ENCODE measurements at places on chromosomes 5 and 9.

DNA sequence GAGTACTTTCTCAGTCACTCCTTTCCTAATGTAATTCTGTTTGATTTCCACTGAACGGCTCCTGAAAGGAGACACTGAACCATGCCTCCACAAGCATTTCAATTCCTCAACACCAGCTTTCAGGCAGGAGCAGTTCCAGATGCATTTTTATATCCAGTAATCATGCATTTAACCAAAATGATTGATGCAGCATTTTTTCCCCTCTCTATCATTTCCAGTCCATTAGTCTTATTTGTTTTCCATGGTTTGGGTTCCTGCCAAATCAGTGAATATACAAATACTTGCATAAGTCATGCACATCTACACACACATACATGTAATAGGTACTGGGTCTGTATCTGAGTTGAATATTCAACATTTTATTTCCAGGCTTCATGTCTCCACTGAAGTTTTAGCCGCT lies 122.7 kb downstream of the GRIA1 start:
- no peak for DNase-seq

DNA sequence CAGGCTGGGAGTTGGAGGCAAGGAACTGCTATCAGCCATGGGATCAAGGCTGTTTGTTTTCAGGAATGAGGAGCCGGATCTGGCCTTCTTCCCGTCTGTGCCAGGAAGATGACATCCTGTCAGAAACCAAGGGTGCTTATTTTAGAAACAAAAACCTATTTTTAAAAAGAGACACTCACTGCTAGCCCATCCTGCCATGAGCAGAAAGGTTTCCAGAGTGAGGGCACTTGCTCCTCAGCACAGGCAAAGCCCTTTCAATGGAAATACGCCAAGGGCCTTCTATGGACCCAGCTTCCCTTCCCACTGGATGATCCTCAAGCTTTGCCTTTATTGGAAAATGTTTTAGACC lies 132.6 kb upstream of the FSTL4 start:
- no peak for DNase-seq

- DNase-seq, result no peak
Measured at GRCh38 chr9:117074342-117074662, 340.6 kb downstream of the ASTN2 start.

GRCh38 chr5:142866563-142867275 lies 96.5 kb downstream of the ARHGAP26 start:
- no peak for DNase-seq

- no peak for DNase-seq
Measured at GRCh38 chr9:92728831-92729734, 35.5 kb downstream of the BICD2 start.

- DNase-seq, result no peak
Measured at GRCh38 chr9:93660352-93661046, 84.1 kb downstream of the PHF2 start.

- DNase-seq, result no peak
Measured at GRCh38 chr5:156147261-156147943, 179.6 kb upstream of the SGCD start.

DNA sequence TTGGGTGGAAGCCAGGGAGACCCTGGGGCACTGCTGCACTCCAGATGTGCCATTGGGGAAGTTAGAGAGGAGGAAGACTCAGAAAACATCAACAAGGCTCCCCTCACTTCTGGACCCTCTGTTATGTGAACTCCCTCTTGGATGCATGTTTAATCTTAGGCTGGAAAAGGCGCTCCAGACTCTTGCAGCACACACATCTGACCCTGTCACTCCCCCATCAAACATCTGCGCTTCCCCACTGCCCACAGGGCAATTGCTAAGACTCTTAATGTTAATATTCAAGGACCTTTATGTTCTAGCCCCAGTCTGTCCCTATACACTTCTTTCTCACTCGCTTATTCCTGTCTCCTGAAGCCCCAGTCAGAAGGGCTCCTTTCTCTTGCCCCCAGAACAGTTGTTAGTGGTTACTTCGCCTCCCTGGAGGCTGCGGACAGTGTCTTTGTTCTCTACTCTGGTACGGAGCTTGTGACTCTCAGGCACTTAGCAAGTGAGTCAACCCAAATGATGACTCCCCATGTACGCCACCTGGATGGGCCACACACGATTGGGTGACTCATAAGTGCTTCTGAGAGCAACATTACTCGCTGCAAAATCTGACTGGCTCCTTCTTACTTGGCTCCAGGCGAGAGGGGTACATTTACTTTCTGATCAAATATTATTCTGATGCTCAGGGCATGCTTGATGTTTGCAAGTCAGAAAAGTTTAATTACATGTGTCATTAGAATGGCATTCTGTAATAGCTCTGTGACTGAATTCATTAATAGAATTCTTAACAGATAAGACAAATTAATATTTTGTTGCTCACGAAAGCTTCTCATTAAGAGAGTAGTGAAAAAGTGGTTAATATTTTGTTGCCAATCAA lies 193.6 kb downstream of the HSPA4 start:
- no peak for DNase-seq

GRCh38 chr5:108966910-108967309 lies 219.2 kb downstream of the FER start:
- DNase-seq, result no peak

DNA sequence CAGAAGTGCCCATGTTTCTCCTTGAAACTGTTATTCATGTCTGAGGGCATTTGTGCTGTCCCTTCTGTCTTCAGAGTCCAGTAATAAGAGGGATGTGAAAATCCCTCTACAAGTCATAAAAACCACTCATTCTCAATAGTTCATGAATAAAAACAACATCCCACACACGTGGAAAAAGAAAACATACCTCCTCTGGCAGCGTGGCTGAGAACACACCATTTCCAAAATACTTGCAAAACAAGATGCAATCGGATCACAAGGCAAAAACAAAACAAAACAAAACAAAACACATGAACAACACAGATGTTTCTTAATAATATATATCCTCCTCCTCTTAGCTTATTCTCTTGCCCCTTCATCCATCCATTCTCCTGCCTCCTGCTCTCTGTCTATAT lies 71.0 kb upstream of the EQTN start:
- no peak for DNase-seq

- DNase-seq, result peak; percentile 51
Measured at GRCh38 chr9:34591248-34591916, 1.9 kb upstream of the CNTFR start.

GRCh38 chr9:21060919-21061561 lies 16.7 kb downstream of the IFNB1 start:
- DNase-seq, result no peak

GRCh38 chr5:180639741-180640610 lies 9.4 kb downstream of the FLT4 start:
- DNase-seq, result no peak

GRCh38 chr9:107141967-107142366 lies 141.1 kb upstream of the RAD23B start:
- no peak for DNase-seq

DNA sequence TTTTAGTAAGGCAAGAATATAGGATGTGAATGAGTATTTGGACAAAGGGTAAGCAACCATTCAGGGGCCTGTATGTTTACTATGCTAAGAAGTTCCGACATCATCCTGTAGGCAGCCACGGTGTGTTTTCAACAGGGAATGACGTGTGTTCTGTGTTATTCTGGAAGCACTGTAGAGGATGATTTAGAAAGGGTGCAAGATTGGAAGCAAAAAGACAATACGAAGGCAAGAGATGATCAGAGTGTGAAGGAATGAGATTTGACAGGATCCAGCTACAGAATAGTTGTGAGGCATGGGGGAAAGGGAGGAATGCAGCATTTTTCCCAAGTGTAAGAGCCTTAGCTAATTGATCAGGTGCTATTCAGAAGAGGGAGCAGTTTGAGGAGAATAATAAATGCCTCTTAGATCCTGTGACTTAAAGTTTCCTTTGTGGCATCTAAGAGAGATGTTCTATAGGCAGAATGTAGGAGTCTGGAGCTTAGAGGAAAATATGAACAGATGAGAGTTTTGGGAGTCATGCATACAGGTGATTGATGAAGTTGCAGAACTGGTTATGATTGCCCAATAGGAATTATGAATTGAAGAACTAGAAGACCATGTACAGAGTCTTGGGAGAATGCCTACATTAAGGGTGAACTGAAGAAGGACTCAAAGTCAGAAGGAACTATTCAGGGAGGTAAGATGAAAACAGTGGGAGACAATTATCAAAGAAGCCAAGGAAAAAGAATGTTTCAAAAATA lies 2.5 kb downstream of the SMC5 start:
- DNase-seq, result no peak

DNA sequence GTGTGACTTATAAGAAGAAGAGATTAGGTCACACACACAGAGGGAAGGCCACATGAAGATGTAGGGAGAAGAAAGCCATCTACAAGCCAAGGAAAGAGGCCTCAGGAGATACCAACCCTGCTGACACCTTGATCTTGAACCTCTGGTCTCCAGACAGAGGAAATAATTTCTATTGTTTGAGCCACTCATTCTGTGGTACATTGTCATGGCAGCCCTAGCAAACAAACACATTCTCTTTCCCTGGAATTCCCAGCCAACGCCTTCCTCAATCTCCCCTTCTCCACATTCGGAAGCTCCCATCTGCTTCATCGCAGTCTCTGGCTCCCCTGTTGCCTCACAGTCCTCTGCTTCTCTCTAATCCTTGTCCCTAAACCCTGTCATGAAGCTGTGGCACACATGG lies 16.7 kb downstream of the PTGS1 start:
- DNase-seq, result no peak

DNA sequence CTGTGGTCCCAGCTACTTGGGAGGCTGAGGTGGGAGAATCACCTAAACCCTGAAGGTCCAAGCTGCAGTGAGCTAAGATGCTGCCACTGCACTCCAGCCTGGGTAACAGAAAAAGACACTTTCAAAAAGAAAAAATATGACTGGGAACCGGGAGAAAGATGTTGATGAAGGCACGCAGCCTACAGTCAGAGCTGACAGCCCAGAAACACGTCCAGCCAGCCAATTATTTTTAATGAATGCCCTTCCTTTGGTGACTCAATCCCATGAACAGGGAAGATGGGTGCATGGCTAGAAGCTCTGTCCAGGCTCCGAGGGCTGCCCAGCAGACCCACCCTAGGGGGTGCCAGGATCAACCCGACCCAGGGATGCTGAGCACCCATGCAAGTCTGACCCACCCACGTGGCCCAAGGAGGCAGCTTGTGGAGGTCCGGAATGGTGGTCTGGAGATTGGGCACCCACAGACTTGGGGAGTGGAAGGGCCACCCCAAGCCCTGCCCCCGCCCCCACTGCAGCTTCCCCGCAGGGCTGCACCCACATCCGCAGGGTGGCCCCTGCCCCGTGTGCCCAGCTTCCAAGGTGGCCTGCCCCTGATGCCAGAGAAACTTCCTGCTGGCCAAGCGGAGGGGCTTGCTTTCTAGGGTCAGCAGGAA lies 51.0 kb downstream of the ADAMTS2 start:
- no peak for DNase-seq

GRCh38 chr5:14153932-14154731 lies 11.0 kb downstream of the TRIO start:
- no peak for DNase-seq

GRCh38 chr5:176916337-176916736 lies 17.2 kb upstream of the HK3 start:
- DNase-seq, result no peak

DNA sequence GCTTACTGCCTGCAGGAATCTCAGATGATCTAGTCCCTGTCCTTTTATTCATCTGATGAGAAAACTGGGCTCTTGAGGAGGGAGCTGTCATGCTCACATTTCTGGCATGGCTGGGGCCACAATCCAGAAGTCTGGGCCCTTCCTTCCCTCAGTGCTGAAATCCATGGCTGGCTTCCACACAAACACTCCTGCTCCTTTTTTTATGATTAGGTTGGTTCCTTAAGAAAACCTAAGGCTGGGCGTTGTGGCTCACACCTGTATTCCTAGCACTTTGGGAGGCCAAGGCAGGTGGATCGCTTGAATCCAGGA lies 1.3 kb downstream of the ACER2 start:
- no peak for DNase-seq

GRCh38 chr9:82882138-82882537 lies 180.8 kb downstream of the RASEF start:
- no peak for DNase-seq

DNA sequence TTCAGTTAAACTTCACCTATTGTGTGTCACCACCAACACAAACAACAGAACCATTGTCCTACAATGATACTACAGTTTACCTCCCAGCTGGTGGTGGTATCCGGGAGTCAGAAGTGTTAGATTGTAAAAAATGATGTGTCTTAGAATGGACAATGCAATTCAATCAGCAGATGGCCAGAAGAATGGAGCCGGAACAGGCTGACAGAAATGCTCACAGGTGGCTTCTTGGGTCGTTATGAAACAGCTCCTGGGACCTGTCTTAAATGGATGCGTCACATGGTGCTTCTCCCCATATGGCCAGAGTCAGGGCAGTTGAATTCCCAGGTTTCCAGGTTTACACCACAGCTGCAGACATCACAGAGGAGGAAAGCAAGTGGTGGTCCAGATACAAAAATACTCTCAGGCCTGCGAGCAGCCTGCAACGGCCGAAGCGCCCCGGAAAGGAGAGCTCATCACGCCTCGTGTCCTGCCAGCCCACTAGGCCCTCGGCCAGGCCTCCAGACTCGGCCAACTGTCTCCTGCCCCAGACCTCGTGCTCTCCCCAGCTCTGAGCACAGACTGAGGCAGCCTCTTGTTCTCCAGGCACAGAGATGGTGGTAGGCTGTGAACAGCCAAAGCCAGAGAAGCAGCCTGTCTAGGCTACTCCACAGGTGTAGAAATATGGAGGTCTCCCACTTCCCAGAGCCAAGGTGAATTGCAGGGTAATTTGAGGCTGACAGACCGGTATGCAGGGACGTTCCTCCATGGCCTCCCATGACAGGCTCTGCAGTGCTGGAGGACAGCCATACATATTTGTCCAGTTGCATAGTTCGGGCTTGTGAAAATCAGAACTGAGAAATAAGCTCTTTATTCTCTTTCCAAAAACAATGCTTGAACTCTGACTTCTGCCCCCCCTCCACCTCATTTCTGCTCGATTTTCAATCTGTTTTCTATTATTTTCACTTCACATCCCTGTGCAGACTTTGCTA lies 98.5 kb upstream of the SPATA31C2 start:
- DNase-seq, result no peak

- no peak for DNase-seq
Measured at GRCh38 chr9:21404146-21404545, 4.8 kb upstream of the IFNA8 start.

DNA sequence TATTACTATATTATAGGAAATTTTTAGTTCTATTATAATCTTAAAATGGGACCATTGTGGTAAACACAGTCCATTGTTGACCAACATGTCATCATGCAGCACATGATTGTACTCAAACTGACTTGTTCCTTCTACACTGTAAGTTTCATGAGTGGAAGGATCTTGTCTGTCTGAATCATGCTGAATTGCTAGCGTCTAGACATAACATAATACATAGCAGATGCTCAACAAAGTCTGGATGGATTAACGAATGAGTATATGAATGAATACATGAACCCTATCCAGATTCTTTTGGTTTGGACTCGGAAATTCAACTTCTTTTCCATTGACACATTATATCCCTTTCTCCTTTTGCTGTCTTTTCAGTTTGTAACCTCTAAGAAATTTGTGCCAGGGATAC lies 429.2 kb upstream of the SGCD start:
- no peak for DNase-seq

DNA sequence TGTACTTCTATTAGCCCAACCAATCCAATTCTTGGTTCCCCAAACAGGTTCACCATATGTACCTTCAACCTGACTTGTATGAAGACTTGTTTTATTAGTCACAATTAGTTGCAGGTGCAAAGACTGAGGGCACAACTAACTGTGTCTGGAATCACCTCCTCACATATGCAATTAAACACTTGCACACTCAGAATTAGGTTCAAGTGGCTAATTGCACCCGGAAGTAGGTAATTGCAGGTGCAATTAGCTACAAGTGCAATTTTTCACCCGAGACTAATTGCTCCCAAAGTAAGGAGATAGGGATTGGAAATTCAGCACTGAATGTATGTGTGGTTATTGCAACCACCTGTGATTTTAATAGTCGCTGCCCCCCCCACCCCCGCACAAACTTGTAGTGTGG lies 338.9 kb downstream of the ZSWIM6 start:
- DNase-seq, result no peak
